NK-92 treated with Interleukin-12 subunit alpha and Interleukin-12 subunit beta, amount 100 ng/mL, for 24 hours (cell line): ENCODE measurements at places on chromosomes 7 and 10.
A peak's percentile ranks its signal among the peaks of the same experiment; 100 is the strongest.

DNA sequence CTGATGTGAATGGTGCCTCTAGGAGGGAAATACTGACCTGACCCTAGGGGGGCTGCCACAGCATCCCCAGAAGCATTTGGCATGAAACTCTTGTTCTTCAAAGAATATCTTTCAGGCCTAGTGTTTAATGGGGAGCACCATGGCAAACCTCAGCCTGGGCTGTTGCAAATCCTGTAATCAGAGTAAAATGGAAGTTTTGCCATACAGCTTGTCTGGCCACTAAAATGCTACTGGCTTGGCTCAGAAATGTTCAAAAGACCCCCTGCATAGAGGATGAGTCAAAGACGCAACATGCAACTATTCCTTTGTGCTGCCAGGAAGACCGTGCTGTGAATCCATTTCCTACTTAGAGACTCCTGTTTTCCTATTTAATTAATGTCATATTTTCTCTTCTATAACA is 26.7 kb downstream of the HECW1 start:
- DNase-seq: no peak

- peak; percentile 53 for DNase-seq
Measured at GRCh38 chr7:44750921-44751571, 2.4 kb downstream of the ZMIZ2 start.

- DNase-seq: no peak
Measured at GRCh38 chr7:69739931-69740431, 141.7 kb downstream of the AUTS2 start.

DNA sequence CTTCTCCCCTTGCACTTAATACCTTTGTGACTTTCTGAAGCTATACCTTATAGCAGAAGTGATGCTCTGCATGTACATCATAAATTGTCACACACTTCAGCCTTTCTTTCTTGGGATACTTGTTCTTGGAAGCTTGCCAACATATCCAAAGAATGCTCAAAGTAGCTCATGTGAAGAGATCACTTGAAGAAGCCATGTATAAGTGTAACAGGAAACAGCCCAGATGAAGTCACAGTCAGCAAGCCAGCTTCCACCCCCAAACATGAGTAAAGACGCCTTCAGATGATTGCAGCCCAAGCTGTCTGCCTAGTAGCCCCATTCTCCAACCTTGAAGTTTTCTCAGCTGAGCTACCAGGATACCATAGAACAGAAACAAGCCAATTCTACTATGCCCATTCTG is 50.9 kb downstream of the DGKB start:
- DNase-seq: no peak

DNA sequence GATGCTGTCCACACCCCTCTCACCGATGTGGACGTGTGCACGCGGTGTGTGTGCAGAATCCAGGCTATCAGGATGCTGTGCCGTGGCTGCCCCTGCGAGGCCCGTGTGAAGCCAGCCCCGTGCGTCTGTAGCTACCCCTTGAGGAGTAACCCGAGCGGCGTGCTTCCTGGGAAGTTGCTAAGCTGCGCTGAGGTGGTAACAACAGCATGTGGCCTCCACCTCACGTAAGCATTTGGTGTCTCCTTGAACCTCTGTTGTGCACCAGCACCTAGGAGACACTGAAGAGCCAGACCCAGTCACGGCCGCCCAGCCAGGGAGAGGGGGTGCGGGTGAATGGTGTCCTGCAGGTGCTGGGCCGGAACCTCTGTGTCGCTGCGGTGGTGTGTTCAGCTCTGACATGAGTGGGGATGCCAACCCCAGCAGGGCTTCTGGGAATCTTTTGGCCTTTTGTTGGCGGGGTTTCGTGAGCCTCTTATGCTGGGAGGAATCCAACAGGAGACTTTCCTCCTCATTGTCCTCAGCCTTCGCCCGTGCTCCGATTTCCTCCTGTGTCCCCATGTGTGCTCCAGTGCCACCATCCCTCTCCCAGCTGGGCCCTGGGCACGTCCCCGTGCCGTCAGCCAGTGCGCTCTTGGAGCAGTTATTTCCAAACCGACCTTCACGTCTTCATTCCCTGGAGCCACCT is 60.4 kb downstream of the DNAJB6 start:
- DNase-seq: no peak

DNA sequence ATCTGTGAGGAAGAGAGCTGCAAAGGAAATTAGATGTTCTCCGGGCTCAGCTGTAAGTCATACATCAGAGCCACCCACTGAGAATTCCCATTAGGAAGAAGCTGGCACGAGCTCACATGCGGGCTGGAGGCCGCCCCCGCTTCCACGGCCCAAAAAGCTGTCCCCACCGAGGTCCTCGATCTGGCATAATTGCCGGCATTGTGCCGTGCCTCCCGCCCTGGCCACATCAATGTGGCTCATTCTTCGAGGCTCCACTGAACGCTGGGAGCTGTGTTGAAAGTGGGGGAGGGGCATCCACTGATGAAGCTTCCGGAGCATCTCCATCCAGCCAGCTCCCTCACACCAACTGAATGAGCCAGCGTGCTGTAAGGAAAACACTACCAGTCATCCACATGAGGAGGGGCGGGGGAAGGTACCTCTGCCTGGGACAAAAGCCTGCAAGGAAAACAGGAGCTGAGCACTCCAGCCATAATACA is 173.1 kb downstream of the PTPRN2 start:
- DNase-seq: no peak

DNA sequence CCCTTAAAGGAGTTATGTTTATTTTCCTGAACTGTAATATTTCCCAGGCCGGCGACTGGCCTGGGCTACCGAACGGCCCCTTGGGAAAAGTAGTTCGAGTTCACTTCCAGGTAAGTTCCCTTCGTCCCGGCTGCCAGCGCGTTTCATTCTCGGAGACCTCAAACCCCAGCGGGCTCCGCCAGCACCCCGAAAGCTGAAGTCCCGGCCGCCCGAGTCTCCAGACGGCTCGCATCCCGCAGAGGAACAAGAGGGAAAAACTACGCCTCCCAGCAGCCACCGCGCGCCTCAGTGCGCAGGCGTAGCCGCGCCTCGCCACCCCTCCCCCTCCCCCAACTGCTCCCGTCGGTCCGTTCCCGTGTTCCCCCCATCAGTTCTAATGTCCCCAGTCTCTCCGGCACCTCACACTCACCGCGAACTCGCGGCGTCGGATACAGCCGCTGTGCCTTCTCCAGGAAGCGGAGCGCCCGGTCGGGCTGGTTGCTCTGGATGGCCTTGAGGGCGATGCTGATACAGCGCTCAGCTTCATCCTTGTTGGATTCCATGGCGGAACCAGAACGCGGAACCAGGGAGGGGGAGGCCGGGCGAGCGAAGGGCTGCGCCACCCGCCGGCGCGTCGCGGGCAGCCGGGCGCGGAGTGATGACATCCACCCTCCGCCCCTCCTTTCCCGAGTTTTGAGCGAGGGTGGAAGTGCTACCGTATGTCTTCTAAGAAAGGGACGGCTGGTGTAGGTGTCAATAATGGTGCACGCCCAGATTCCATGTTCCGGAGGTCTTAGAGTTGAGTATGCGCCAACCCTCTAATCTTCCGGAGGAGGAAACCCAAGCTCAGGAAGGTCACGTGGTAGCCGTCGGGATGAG is at the start of gene DNAJB12:
TSS of gene DNAJB12 (minus strand) at position 564 of the 858 bp plus-strand sequence. CDS start at position 542, 22 bp downstream.
- DNase-seq: peak; percentile 86

GRCh38 chr7:143395187-143396149 is 13.2 kb downstream of the EPHA1 start:
- DNase-seq: no peak

DNA sequence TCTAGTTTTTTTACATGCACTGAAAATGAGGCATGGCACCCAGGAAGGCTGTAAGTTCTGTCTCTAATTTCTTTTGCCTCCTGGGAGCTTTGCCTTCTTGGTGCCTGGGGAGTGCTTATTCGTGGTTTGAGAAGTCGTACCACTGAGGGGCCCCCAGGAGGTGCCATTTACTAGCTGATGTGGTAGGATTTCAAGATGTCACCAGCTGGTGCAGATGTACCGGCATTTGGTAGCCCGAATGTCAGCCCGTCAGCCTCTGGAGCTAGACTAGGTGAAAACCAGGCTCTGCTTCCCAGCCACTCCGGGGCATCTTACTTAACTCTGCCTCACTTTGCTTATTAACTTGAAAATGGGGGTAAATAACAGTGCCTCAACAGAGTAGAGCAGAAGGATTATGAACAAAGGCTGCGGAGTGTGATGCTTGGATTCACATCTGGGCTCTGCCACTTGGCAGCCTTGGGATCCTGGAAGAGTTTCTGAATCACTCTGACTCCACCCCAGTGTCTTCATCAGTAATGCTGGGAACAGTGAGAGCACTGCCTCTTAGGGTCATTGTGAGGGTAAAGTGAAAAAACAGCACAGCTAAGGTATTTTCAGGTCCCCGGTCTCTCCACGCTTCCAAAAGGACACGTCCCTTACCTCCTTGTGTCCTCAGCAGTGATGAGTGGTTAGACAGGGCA is 31.4 kb upstream of the BTBD16 start:
- no peak for DNase-seq

GRCh38 chr10:73965890-73966768 is 31.8 kb upstream of the VCL start:
- no peak for DNase-seq

DNA sequence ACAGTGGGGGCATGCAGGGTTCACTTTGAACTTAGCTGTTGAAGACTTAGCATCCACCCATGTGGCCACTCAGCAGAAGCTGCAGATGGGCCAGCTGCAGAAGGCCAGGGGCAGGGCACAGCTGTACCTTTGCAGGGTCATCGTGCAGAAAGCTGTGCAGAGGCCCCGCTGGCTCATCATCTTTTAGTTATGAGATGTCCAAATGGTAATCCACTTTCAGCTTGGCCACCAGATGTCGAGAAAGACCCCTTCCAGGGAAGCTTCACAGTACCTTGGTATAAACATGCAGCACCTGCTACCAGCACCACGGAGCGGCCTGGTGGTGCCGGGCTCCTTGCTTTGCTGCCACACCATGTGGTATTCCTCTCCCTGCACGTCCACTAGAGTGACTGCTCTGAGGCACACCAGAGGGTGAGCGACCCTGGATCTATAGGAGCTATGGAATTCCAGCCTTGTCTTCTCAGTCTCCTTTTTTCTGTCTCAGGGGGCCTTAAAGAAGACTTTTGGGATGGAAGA is 74.2 kb upstream of the LAMB4 start:
- no peak for DNase-seq

- DNase-seq: no peak
Measured at GRCh38 chr7:37645282-37646050, 38.1 kb upstream of the GPR141 start.

DNA sequence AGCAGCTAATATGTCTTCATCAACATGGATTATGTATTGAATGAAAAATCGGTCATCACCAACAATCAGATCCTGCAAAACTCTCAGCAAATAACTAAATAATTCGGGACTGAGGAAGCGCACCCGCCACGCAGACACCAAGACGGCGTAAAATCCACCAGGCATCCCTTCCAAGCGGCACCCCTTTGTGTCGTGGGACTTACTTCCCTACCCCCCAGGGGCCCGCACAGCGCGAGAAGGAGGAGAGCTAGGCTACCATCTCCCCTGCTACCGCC is 721 bp downstream of the ARL3 start:
- DNase-seq: no peak

- no peak for DNase-seq
Measured at GRCh38 chr7:102030696-102031095, 213.3 kb downstream of the CUX1 start.

DNA sequence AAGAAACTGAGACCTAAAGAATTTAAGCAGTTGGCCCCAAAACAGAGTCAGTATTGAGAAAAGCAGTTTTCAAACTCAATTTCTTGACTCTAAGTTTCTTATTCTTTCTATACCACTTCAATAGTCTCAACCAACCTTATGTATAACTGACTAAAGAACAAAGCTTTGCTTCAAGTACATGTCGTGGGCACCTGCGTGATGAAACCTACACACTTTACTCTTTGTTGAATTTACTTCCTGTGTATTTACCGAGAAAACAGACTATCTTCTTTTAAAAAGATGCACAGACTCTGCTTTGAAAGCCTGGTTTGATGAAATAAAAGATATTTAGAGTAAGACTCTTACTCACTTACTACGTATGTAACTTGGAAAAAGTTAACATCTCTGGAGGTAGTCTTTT is 297.2 kb upstream of the CDC14C start:
- DNase-seq: no peak

GRCh38 chr10:6877336-6877721 is 297.3 kb upstream of the PRKCQ start:
- DNase-seq: no peak

- no peak for DNase-seq
Measured at GRCh38 chr7:125355899-125356298, 426.3 kb upstream of the POT1 start.

GRCh38 chr10:79944428-79945395 is 4.2 kb downstream of the SFTPD start:
- no peak for DNase-seq

- peak; percentile 69 for DNase-seq
Measured at GRCh38 chr10:123154711-123155505, 706 bp downstream of the BUB3 start.

DNA sequence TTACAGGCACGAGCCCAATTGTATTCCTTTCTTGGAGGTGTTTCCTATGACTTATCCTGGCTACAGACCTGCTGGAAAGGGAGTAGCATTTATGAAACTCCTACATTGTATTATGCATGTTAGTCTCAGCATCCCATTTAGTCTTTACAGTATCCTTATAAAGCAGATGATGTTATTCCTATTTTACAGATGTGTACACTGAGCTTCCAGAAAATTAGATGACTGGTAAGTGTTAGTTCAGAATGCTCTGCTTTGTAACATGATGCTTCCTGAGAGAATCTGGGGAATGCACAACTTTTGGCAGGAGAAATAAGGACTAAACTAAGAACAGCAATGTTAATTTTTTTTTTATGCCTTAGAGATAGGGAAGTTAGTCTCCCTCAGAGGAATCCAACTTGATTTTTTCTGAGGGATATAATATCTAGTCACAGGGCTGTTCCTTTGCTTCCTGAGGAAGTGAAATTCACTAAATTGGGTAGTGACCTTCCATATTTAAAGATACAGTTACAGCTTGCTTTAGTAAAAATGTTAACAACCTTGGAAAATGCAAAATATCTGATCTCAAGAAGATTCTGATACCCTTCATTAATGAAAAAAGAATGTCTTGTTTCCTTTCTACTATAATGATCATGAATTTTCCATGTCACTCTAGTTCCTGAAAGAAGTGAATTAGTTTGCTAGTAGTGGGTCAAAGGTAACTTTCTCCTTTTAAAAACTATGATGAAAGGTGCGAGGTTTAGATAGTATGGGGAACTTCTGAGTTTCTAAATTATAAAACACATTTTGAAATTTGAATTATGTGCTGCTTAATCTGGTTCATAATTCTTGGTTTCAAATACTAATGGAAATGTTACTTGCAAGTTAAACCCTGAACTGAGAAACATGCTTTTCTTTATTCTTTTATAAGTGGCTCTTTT is 194.0 kb upstream of the PRPS1L1 start:
- DNase-seq: no peak
